ENCODE measurements at places on chromosomes 3 and 15.

- no peak for DNase-seq
These were observed 38.0 kb downstream of the SEMA3G start for GRCh38 chr3:52406791-52407510.

DNA sequence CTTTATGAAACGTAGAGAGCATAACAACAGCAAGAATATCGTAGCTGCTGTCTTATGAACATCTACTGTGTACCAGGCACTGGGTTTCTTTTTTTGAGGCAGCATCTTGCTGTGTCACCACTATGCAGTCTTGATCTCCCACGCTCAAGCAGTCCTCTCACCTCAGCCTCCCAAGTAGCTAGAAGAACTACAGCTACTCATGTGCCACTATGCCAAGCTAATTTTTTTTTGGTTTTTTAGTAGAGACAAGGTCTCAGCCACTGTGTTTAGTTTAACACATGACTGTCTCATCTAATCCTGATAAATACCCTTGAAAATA, 129.9 kb downstream of the VGLL4 start:
- DNase-seq: no peak

DNA sequence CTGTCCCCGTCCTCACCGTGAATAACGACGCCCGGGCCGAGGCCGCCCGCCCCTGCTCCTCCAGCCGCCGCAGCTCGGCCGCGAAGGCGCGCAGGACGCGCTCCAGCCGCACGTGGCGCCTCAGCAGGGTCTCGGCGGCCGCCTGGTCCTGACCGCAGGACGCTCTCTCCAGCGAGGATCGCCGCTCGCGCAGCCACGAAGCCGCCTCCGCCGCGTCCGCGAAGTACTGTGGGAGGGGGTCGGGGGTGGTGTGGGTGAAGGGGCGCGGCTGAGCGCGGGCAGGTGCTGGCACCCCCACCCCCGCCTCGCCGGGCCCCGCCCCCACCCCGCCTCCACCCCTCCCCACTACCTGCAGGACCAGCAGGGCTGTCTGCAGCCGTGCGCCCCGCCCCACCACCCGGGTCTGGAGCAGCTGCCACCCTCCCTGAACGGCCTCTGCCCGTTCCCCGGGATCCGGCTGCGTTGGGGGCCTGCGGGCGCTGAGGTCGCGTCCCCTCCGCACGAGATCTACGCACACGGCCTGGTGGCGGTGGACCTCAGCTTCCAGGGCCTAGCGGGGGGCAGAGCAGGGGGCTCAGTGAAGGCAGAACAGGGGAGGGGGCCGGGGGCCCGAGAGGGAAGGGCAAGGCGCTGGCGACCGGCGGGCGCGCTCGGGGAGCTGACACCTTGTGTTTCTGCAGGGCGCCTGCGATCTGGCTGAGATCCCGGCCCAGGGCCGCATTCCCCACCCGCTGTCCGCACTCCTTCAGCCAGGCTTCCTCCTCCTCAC, 11.7 kb downstream of the SPTBN5 start:
- peak; percentile 46 for DNase-seq

- no peak for DNase-seq
These were observed 58.0 kb downstream of the ABTB1 start for GRCh38 chr3:127730666-127731295.

DNA sequence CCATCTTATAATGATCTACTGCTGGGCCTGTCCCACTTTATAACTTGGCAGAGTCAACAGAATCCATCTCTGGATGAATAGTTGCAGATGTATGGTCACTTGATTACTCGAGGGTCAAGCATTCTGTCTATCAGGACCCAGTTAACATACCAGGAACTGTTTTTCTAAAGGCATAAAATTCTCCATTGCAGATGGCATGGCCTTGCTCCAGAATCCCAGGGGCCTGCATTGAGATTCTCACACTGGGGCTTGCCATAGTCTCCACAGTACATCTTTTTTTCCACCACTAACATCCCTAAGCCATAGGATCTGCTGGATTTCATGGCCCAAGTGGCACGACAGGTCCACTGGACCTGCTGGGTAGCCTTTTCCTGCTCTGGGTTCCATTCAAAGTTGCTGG, 68.5 kb upstream of the CACNA1D start:
- DNase-seq: no peak

- DNase-seq: no peak
These were observed 5.8 kb downstream of the LIPC start for GRCh38 chr15:58437531-58438105.

DNA sequence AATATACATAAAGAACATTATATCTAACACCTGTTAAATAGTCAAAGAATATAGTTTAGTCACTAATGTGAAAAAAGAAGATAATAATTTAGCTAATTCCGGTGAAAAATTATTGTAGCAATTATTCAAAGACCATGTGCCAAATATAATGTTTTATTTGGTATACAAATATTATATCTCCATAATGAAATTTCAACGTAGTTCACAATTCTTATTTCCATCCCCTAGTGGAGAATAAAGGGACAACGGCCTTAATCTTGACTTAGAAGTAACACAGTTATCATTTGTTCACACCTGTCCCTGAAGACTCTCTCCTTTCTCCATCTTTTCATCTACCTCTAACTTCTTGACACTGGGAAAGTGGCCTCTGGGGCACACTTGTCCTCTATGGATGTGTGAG, 213.4 kb downstream of the ERC2 start:
- peak; percentile 25 for DNase-seq

DNA sequence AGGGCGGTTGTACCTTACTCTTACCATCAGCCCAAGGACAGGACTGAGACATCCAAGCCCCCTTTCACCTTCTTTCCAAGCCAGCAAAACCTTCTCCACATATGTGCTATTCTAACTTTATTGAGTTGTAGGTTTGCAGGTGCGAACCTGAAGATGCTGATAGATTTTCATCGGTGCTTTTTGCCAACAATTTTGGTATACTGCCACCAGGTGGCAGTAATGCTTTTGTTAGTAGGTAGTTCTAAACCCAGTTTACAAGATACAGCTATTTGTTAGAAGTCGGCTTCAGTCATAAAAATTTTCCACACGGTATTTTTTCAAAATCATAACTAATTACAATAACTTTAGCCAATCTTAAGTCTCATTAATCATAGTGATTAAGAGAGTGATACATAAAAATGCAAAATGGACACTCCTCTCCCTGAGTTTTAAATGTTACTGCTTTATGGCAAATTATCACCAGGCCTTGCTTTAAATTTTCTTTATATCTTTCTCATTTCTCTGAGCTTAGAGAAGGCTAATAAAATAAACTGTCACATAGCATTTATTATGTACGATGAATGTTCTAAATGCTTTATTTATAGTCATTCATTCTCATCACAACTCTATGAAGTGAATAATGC, 636 bp downstream of the TBC1D21 start:
- peak; percentile 83 for DNase-seq

- no peak for DNase-seq
These were observed 88.8 kb upstream of the CTDSPL start for GRCh38 chr3:37772773-37773354.

DNA sequence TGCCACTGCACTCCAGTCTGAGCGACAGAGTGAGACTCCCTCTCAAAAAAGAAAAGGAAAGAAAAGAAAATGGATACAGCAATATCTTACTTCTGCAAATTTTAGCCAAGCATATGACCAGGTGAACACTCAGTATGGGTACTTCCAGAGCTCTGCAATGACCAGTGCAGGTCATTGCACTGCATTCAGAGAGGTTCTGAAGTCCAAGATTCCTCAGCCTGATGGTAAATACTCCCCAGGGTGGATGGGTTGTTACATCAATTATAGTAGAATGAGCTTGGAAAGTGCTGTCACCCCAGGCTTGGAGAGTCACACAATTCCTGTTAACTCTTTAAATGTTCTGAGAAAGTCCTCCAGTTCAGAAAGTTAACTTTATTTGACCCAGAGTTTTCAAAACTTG, 103.7 kb downstream of the RPLP1 start:
- no peak for DNase-seq

DNA sequence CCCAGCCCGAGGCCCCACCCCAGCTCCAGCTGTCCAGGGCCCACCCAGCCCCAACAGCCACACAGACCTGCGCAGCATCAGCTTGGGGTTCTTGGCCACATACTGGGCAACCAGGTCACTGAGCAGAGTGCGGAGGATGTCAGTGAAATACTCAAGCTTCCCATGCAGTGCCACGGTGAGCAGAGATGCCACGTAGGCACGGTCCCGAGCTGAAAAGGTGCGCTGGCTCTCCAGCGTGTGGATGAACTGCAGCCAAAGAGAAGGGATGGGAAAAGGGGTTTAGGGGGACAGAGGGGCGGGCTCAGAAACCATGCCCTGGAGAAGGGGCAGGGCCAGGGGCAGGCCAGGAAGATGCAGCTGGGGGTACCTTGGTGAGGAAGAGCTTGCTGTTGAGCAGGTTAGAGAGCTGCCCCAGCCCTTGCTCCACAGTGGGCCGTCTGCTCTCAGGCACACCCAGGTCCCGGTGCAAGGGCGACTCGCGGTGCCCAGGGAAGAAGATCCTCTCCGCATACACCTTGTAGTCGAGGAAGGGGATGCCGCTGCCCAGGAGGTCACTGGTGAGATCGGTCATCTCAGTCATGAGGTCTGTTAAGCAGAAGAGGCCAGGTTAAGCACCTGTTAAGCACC, 17.4 kb downstream of the PLXNB1 start:
- DNase-seq: no peak

- peak; percentile 77 for DNase-seq
These were observed 41.3 kb downstream of the GLDN start for GRCh38 chr15:51382787-51383186.
